ENCODE measurements at places on chromosomes 5 and 9.

DNA sequence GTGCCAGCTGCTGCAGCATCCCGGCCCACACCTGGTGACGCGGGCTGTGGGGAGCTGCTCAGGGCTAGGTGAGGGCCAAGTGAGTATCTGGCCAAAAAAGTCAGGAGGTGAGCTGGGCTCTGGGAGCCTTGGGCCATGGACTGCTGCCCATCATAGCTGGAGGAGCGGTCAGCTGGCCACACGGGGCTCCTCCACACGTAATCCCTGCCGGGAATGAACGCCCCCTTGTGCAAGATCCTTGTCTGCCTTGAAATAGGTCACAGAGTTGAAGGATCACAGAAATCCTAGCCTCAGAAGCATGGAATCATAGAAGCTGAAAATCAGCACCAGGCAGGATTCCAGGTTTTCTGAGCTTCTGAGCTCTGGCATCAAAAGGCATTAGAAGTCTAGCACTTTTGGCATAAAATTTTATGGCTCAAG is 16.8 kb upstream of the COL27A1 start:
- DNase-seq: no peak

GRCh38 chr5:57551251-57551650 is 68.6 kb upstream of the ACTBL2 start:
- DNase-seq: no peak

- DNase-seq: no peak
These were observed 15.3 kb downstream of the MYMK start for GRCh38 chr9:133509179-133510083.

- no peak for DNase-seq
These were observed 45.3 kb downstream of the INSYN2B start for GRCh38 chr5:169934990-169935389.

GRCh38 chr9:8085986-8086385 is 286.4 kb upstream of the DMAC1 start:
- DNase-seq: no peak

- DNase-seq: no peak
These were observed 181.3 kb upstream of the IL12B start for GRCh38 chr5:159511570-159511969.

- no peak for DNase-seq
These were observed 34.8 kb upstream of the IFNK start for GRCh38 chr9:27489087-27489876.

- peak; percentile 33 for DNase-seq
These were observed 5.8 kb upstream of the ST6GALNAC6 start for GRCh38 chr9:127905004-127905728.

- DNase-seq: no peak
These were observed 78.2 kb downstream of the CYFIP2 start for GRCh38 chr5:157343842-157344790.

- no peak for DNase-seq
These were observed 57.8 kb upstream of the SPINK5 start for GRCh38 chr5:148005788-148006520.

DNA sequence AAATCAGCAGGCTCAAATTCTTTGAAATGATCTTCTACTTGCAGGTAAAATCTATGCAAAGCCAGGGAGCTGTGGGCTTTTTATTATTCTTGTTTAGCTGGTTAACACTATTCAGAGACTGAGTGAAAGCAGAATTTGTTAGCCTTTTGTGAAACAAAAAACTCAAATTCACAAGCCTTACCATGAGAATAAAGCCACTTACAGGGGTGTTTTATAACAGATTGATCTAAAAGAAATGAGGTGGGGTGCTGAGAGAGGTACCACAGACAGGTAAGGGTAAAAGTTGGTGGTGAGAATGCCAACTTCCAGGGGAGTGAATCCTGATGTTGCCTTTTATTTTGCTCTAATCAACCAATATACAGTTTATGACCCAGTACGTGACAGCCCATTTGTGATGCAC is 1585.6 kb downstream of the EFNA5 start:
- no peak for DNase-seq

DNA sequence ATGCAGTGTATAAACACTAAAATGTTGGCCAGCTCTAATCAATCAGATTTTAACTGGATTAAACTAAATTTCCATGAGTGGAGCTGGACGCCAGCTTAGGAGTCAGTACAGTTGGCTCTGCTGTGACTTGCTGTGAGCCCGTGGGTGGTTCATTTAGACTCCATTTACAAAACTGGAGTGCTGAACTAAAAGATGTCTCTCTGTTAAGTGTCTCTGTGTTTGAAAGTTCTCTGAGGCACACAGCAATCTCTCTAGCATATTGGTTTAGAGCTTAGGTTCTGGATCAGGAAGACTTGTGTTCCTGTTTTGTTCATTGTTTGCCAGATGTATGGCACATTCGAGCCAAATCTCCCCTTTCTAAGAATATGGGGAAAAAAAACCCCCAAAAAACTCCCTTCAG is 28.0 kb upstream of the ARL14EPL start:
- DNase-seq: no peak

DNA sequence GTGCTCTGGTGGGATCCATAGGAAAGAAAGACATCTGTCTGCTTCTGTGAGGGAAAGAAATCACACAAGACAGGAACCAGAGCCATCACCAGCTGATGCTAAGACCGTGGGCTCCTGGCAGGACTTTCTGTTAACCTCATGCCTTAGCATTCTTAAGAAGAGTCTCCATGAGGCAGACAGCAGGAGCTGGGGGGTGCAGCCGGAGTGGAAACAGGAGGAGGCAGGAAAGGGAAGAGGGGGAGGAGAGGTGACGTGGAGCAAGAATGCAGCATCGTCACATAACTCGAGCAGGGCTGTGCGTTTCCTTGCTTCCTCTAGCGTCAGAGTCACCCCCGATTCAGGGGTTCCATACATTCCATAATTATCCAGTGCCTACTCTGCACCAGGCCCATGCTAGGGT is 53.6 kb downstream of the ERGIC1 start:
- DNase-seq: no peak

DNA sequence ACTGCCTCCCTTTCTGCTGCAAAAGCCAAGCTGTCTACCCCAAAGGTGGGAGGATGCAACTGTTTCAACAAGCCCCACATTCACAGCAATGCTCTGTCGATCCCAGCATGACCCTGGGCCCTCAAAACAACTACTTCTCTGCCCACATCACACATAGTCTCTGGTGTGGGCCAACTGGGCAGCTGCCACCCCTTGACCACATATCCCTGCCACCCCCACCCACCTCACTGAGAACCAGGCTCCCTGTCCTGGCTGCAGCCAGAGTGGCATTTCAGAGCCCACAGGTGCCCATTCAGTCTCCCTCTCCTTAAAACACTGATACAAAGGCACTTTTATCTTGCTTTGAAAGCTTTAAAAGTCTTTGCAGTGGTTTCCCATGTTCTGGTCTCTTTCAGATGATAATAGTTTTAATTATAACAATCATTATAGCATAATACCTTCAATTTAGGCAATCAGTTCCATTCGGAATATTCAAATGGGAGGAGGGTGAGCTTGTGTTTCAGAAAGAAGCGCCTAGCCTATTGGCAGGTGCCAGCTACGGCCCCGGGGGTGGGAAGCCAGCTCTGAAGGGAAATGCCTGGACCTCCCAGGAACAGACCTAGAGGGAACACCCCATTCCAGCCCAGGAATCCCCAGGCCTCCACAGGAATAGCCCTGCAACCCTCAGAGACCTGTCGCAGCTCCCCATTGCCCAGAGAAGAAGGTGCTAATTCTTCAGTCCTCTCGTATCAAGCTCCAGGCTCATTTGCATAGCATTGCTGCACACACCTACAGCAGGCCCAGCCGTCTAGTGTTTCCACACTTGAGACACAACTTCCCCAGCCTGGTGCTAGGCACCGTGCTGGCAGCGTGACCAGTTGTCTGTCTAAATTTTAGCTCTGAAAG is 90.8 kb downstream of the C5orf15 start:
- DNase-seq: no peak

DNA sequence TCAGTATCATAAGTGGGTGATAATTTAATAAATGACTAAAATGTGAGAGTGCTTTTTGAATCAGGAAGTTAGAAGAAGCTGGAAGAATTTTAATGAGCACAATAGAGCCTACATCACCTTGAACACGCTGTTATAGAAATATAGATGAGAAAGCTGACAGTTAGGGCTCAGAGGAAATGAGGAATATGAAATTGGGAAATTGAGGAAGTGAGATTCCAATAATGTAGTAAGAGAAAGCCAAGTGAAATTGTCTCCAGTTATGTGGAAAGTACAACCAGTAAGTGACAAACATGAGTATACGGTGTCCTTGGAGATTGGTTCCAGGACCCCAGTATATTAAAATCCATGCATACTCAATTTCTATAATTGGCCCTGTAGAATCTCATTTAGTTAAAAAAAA is 235.9 kb upstream of the FAM174A start:
- DNase-seq: no peak

DNA sequence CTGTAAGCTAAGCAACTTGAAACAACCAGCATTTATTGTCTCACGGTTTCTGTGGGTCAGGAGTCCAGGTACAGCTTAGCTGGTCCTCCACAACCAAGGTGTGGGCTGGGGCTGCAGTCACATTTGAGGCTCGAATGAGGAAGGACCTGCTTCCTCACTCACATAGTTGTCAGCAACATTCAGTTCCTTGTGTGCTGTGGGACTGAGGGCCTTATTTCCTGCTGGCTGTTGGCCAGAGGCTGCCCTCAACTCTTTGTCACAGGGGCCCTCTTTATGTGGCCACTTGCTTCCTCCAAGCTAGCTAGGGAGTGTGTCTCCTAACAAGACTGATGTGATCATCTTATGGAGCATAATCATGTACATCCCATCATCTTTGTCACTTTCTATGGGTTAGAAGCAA is 29.2 kb upstream of the SEMA4D start:
- DNase-seq: no peak

DNA sequence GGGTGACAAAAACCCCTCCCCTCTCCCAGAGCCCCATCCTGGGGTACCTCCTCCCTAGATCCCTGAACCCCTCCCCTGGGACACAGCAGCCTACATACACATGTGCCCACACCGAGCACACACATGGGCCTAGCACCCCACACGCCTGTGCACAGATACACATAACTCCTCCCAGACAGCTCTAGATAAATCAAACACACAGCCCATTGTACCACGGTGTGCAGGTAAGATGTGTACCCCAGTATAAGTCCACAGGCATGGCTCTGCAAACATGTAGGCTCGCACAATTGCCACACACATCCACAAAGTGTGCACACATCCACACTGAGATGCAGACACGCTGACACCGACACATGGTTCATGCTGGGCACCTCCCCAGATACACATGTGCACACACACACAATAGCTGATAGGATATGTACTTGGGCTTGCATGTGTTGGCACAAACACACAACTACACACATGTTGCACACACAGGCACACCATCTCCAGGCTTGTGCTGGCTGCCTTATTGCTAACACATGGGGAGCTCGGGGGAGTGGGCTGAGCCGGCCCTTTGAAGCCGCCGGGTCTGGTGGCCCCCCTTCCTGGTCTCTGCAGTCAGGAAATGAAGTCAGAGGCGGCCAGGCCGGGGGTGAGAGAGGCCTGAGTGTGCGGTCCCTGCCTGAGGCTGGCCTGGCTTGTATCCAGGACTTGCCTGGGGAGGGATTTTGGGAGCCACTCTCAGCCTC is 30.2 kb downstream of the GOLGA2 start:
- DNase-seq: peak; percentile 68

DNA sequence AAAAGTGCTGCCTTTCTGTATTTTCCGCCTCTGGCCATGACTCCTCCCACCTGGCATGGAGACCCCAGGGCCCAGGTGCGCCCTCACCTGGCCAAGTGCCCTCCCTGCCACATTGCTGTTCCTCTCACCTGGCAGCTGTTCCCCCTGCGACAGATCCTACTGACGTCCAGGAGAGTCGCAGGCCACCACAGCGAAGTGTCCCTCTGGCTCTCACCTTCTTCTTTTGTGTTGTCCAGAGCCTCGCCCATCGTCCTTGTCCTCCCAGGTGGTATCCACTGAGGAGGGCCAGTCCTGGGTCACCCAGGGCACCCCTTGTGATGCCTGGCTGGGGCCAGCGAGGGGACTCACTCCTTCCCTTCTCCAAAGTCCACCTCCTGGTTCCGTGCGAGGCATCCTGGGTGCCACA is 2.6 kb downstream of the NKD2 start:
- DNase-seq: peak; percentile 54

DNA sequence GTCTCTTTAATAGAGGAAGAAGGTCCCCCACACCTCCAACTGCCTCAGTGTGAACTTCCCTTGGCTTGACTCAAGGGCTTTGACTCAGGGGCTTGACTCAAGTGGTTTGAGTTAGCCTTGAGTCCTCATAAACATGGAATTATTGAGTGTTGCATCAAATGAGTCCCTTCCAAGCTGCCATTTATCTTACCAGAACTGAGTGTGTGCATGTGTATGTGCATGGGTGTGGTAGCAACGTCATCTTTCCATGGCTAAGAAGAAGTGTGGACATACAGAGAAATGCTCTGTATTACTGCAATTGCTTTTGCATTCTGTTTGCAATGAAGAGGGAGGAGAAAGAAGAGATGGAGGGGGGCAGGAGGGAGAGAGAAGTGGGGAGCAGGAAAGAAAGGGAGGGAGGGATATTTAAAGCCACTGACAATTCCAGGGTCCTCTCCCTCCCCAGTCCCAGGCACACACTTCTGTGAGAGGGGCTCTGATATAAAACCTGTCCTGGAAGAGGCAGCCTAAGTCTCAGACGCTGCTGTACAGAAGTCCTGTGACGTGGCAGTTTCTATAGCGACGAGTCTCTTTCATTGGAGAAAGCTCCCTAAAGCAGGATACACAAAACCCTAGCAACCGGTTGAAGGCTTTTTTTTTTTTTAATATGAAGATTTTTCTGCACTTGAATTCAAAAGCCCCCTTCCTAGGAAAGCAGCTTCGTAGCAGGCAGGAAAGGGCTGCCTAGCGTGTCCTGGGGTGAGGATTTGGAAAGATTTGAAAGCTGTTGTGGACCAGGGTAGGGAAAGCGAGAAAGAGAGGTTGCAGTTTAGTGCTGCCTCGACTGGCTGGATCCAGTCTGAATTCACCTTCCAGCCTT is 93.3 kb upstream of the MAP1B start:
- no peak for DNase-seq

- no peak for DNase-seq
These were observed 436.1 kb downstream of the SPATA31D1 start for GRCh38 chr9:82424599-82425120.

- no peak for DNase-seq
These were observed 21.6 kb upstream of the FBN2 start for GRCh38 chr5:128559300-128560297.

GRCh38 chr9:71446473-71447411 is 321.6 kb downstream of the CEMIP2 start:
- peak; percentile 72 for DNase-seq

GRCh38 chr5:67875601-67876000 is 340.0 kb upstream of the PIK3R1 start:
- no peak for DNase-seq

- DNase-seq: no peak
These were observed 94.8 kb downstream of the SGCD start for GRCh38 chr5:156421798-156422197.

DNA sequence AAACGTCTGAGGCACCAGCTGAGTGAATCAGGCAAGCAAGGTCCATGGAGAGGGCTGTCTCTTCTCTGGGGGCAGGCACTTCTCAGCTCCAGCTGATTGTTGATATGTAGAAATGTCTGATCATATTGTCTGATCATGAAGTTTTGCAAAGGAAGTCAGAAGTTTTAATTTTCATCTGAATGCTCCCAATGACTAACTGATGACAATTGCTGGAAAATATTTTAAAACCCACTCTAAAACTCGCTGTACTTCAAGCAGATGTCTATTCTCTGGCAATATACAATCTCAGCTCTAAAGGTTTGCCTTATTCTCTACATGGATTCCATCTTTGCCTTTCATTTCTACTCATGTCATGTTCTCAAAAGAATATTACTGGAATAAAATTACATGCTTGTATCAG is 12.7 kb downstream of the PLK2 start:
- no peak for DNase-seq

- no peak for DNase-seq
These were observed 274.2 kb upstream of the SMC2 start for GRCh38 chr9:103819936-103820335.

- DNase-seq: peak; percentile 77
These were observed 1.6 kb downstream of the LMX1B start for GRCh38 chr9:126615245-126615790.

Data from hematopoietic multipotent progenitor cell (in vitro differentiated cells).